Esophagus squamous epithelium (tissue), 5 donors: ENCODE measurements at places on chromosomes 1 and 21.

GRCh38 chr1:175385316-175385715 is 192.7 kb upstream of the KIAA0040 start:
- DNase-seq: no peak

- DNase-seq: no peak
These were observed 31.8 kb downstream of the SDCCAG8 start for GRCh38 chr1:243287652-243288051.

DNA sequence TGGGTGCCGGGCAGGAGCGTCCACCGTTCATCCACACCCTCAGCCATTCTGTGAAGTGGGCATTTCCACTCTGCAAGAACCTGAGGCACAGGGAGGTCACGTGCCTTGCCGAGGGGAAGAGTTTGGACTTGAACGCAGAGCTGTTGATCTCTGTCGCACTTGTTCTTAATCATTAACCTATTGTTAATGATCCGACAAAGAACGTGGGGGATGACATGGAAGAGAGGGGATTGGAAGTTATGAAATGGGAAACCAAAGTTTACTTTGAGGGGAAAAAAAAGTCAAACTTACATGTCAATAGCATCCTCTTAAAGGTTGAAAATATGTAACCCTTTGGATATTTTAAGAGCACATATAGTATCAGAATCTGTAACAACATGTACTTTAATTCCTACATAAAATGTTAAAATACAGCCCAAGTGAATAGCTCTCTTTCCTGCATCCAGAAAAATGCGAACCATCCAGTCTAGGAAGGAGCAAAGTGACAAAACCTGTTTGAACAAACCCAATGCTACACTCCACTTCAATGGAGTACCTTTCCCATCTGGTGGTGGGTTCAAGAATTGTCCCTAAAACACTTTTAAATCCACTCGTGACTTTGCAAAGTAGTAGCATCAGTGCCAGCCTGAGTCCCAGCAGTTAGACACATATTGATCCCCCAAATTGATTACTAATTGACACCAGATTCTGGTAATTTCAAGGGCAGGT is 75.5 kb downstream of the SETD4 start:
- DNase-seq: no peak

DNA sequence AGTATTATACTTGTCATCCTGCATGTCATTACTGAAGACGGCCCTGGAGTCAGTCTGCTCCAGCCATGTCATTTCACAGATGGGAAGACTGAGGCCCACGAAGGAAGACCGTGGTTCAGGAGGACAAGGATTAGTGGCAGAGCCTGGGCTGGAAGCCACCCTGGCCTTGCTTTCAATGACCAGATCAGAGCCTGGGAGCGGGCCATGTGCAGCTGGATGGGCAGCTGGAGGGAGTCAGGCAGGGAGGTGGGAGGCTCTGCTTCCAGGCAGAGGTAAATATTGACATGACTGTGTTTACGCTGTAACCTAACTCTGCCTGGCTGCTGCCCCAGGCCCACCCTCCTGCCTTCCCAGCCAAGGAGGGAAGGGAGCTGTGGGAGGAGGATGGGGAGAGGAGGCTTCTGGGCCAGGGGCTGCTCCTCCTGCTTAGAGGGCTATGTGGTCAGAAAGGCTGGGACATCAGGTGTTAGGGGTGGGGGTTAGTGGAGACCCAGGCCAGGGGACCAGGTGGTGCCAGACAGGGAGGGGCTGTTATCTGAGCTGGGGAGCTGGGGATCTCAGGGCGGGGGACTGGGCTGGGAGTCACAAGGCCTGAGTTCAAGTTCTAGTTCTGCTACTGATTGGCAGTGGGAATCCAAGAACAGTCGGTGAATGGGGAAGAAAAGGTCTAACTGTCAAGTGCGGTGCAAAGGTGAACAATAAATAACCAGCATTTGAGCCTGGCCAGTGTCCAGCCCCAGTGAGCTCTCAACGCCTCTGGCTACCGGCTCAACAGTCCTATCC is 48.5 kb upstream of the ECE1 start:
- no peak for DNase-seq

- DNase-seq: no peak
These were observed 94.4 kb downstream of the COLGALT2 start for GRCh38 chr1:183942933-183943693.

DNA sequence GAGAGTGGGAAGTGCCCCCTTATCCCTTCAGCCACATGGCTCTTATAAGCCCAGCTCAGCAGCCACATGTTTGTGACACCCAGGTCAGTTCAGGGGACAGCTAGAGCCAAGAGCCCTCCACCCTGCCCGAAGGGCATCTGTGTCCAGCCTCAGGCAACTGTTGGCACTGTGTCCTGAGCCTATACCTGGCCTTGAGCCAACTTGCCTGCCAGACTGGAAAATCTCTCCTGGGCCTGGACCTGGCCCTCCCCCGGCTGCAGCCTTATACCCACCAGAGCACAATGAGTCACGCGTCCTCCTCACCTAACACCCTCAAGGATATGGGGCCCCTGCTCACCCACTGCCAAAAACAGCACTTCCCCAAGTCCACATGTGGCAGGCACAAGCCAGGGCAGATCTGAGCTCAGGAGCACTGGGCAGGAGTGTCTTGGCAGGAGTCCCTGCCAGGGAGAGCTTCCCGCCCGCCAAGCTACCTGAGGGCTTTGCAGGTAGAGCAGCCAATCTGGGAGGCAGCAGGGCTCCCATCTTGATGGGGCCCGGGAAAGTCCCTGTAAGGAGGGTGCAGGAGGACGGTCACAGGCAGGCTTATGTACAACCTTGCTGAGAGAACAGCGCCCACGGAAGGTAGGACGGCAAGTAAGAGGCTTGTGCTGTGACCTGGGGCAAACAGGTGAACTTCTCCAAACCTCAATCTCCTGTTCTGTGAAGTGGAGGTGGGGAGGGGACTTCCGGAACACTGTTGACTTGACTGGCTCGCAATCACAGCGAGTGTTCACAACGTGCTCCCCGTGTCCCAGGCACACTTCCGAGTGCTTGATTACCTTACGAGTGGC is 19.8 kb upstream of the HSPG2 start:
- no peak for DNase-seq

- no peak for DNase-seq
These were observed 28.5 kb downstream of the IL12RB2 start for GRCh38 chr1:67336157-67336556.

- no peak for DNase-seq
These were observed 52.2 kb upstream of the PRDX6 start for GRCh38 chr1:173424782-173425407.

GRCh38 chr1:162139211-162139610 is 69.7 kb downstream of the NOS1AP start:
- no peak for DNase-seq

- no peak for DNase-seq
These were observed 99.5 kb upstream of the DUSP10 start for GRCh38 chr1:221841251-221841982.

- no peak for DNase-seq
These were observed 24.4 kb downstream of the MCOLN2 start for GRCh38 chr1:84972377-84972987.

GRCh38 chr1:154867064-154867825 is 2.8 kb downstream of the KCNN3 start:
- no peak for DNase-seq

GRCh38 chr1:68969441-68969840 is 472.6 kb upstream of the DEPDC1 start:
- DNase-seq: no peak

GRCh38 chr1:234270581-234271242 is 102.5 kb upstream of the COA6 start:
- no peak for DNase-seq

DNA sequence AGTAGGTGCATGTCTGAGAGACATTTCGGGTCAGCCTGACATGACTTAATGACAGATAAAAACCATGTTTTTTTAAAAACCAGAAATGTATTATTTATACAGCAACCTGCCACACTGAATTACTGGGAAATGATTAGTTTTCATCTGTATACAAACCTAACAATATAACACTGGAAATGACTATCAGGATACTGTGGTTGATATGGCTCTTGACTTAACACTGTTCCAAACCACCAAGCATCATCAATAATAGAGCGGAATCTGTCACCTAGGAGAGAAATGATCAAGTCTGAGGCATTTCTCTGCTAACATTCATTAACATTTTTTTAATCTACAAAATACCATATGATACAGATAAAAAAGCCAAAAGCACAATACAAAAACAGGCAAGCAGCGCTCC is 41.7 kb upstream of the PSMG1 start:
- no peak for DNase-seq

GRCh38 chr1:227764019-227764391 is 28.8 kb downstream of the SNAP47 start:
- DNase-seq: no peak

DNA sequence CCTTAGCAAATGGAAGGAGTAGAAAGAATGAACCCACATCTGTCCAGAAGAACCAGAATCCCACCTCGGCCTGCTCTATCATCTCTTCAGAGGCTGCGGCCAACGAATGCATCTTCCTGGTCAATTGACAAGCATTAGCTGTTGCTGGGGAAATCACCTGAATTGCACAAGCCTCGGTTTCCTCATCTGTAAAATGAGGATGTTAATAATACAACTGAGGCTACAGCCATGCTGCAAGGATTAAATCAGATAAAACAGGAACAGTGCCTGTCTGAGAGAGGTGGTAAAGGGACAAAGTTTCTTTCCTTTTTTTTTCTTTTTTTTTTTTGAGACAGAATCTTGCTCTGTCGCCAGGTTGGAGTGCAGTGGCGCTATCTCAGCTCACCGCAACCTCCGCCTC is 99.8 kb downstream of the KIF14 start:
- no peak for DNase-seq

- no peak for DNase-seq
These were observed 797 bp upstream of the RSPH1 start for GRCh38 chr21:42496839-42497202.

GRCh38 chr21:36698981-36699545 is at the start of gene SIM2:
SIM2 (plus strand) TSS chr21:36699115; CDS start chr21:36699747, 632 bp downstream.
- DNase-seq: no peak

DNA sequence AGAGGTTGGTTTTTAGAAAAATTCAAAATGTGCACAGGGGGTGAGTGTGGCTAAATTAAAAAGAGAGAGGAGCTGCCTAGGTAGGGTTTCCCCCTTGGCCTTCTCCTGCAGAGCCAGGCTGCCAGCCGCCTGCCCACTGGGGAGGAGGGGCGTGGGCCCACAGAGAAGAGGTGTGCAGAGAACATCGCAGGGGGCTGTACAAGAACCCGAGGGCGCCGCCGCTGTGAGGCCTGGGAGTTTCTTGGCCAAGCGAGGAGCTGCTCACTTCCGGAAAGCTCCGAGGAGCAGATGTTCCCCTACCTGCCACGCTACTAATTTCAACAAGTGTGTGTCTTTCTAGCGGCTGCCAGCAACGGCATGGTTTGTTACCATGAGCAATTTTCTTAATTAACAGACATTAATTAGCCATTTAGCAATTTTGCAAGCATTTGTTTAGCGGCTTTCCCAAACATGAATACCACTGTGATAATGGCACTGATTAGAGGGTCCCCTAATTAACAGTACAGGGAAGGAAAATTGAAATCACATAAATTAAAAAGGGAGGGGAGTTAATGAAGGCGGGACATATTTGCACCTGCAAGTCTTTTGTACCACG is 59.7 kb downstream of the MRPL37 start:
- no peak for DNase-seq

- no peak for DNase-seq
These were observed 148.5 kb downstream of the LMX1A start for GRCh38 chr1:165207853-165208515.

GRCh38 chr1:41319106-41319755 is 42.0 kb upstream of the FOXO6 start:
- no peak for DNase-seq

DNA sequence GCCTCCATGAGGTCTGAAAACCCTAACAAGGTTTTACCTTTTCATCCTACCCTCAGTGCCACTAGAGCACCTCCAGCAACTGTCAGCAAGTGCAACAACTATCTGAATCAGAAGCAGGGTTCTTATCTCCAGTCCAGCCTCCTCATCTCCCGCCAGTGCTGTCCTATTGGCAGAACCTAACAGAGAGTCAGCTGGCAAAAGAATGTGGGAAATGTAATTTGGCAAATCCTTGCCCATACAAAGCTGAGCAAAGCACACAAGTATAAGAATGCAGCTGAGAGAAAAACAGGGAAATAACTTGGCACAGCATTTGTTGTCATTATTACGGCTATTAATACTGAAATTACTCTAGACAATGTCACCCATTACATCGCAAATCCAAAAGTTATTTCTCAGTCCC is 124.2 kb downstream of the ATP6V1G3 start:
- no peak for DNase-seq

DNA sequence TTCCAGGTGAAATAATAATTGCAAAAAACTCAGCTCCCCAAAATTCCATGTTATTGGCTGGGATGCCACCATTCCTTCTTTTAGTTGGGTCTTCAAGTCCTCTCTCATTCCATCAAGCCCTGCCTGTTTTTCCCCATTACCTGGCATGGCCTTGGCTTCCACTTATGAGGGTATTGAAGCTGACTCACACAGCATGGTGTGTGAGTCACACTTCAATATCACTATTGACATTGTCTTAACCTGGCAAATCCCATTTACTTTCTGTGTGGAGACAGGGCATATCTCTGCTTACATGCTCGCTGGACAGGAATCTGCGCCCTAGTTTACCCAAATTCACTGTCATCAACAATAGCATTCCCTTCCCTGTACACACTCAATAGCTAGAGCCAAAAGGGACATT is 1806.8 kb downstream of the BRINP3 start:
- DNase-seq: no peak

- no peak for DNase-seq
These were observed 302.5 kb upstream of the PBX1 start for GRCh38 chr1:164256456-164256855.

DNA sequence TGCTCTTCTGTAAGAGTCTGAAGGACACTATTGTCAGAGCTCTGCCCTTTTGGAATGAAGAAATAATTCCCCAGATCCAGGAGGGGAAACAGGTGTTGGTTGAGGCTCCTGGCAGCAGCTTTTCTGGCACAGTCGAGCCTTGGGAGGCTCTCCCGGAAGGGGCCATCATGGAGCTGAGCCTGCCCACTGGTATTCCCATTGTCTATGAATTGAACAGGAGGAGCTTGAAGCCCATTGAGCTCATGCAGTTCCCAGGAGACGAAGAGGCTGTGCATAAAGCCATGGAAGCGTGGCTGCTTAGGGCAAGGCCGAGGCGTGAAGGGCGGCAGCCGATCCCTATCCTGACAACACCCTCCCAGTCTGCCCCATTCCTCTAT is 26.6 kb downstream of the UBE4B start:
- DNase-seq: no peak

- no peak for DNase-seq
These were observed 847 bp downstream of the ADORA1 start for GRCh38 chr1:203128431-203128715.

DNA sequence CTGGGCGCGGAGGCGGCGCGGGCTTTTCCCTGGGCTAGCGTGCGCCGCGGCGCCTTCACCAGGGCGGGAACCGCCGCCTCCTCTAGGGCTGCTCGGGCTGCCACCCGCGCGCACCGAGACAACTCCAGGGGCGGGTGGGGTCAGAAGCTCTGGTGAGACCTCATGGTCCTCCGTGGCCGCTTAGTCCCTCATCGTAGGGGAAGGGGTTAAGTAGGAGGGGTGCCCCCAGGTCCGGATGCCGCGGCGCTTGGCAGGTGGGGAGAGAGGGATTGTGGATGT is 559 bp downstream of the SERTAD4 start:
- no peak for DNase-seq

GRCh38 chr1:78035121-78035520 is 10.6 kb upstream of the GIPC2 start:
- DNase-seq: no peak

GRCh38 chr1:93468662-93469061 is 20.7 kb downstream of the FNBP1L start:
- DNase-seq: no peak

GRCh38 chr21:32100423-32100822 is 178.4 kb downstream of the MIS18A start:
- no peak for DNase-seq
